Activated CD4-positive, alpha-beta T cell treated with anti-CD3 and anti-CD28 coated beads for 1 hour (primary cell): ENCODE measurements at places on chromosomes 4 and X.

DNA sequence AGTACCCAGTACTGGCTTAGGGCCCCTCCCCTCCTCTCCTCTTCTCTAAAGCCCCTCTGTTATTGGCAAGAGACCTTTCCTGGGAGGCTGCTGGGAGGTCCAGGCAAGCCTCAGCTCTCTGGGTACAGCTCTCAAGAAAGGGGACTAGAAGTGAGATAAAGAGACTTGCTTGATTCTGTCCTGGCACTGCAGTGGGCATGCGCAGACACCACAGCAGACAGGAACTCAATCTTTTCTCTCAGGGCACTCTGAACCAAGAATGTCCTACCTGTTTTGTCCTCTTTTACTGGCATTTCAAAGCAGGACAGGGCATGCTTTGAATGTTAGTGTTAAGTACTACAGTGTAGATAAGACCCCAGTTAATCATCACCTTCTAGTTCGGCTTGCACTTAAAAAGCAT, 74.9 kb downstream of the NYX start:
- no peak for DNase-seq

DNA sequence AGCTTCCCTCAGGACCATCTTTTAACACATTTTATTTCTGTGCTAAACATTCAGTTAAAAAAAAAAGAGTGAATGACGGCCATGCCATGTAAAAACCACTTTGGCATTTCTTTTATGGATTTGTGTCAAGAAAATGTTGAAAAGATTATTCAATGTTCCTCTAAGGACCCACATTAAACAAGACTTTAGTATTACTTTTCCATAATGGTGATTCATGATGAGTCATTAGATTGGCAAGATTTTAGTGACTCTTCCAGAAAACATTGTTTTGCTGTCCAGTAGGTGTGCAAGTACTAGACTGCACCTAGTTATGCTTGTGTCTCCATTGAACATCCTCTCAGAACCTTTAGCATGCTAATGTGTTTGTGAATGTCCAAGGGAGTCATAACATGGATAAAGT, 748.6 kb downstream of the STPG2 start:
- DNase-seq, result no peak

DNA sequence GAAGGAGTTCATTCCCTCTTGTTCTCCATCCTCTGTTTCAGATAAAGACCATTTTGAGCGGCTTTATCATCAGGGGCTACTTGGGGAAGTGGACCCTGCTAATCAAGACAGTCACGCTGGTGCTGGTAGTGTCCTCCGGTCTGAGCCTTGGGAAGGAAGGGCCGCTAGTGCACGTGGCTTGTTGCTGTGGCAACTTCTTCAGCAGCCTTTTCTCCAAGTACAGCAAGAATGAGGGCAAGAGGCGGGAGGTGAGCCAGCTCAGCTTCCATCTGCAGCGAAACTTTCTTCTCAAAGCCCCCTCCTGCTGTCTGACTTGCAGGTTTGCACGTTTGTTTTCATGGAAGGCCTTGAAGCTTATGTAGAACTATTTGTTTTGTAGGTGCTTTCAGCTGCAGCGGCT, 49.5 kb downstream of the CLCN4 start:
- DNase-seq, result no peak

DNA sequence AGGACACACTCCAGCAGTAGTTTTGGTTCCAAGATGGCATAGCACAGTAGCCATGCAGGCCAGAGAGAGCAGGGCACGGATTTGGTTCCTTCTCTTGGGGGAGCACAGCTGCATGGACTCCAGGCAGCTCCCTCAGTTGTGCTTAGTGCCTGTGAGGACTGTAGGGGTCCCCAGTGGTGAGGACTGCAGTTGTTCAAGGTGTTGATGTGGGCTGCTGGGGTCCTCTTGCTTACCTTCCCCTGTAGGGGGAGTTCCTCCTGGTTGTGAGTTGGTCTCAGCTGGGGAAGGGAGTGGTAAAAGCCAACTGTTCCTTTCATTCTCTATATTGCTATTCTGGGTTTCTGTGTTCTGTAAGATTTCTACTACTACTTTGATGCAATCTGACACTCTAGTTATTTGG, 606.5 kb downstream of the MAGEB5 start:
- DNase-seq, result no peak

- no peak for DNase-seq
These were observed 175.8 kb upstream of the TECRL start for GRCh38 chr4:64584981-64585557.

- no peak for DNase-seq
These were observed 184.5 kb downstream of the SPRY1 start for GRCh38 chr4:123580981-123581664.

DNA sequence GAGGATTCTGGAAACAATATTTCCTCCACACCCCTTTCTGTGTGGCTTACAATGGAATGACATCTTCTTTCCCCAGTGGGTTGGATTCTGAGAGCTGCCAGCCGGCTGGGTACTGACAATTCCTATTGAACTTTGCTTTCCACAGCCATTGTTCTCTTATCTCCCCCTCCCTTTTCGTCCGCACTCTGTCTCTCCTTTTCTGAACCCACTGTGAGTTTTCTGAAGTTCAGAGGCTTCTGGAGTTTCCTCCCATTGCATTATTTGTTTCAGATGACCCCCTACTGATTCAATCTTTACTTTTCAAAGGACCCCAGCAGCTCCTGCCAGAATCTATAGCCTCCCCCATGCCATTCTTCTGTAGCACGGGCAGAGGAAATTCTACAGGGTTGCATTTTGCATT, 10.4 kb downstream of the SMPX start:
- no peak for DNase-seq

DNA sequence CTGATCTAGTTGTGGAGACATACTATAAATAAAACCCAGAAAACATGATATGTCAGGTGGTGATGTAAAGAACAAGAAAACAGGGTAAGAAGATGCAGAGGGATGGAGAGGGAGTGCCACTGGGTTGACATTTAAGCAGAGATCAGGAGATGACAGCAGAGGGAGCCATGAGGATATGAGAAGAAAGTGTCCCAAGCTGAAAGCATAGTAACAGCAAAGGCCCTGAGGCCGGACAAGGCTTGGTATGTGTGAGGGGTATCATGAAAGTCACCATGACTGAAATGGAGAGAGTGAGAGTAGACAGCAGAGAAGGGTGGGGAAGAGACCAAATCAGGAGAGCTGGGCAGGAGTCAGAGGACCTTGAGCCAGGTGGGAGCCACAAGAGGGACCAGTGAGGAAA, 3.4 kb downstream of the GPKOW start:
- no peak for DNase-seq

GRCh38 chr4:53928825-53929224, 135.6 kb downstream of the CHIC2 start:
- DNase-seq, result no peak

- DNase-seq, result no peak
These were observed 235.8 kb downstream of the RBMX2 start for GRCh38 chrX:130637591-130637990.

GRCh38 chrX:1609762-1610161, 5.1 kb upstream of the ASMT start:
- DNase-seq, result no peak
